ENCODE measurements at places on chromosomes 3 and 15.
A peak's percentile ranks its signal among the peaks of the same experiment; 100 is the strongest.

- DNase-seq = no peak
Measured at GRCh38 chr15:37054336-37054735, 46.0 kb downstream of the MEIS2 start.

GRCh38 chr15:25670025-25670554 lies 193.0 kb downstream of the ATP10A start:
- DNase-seq = no peak

DNA sequence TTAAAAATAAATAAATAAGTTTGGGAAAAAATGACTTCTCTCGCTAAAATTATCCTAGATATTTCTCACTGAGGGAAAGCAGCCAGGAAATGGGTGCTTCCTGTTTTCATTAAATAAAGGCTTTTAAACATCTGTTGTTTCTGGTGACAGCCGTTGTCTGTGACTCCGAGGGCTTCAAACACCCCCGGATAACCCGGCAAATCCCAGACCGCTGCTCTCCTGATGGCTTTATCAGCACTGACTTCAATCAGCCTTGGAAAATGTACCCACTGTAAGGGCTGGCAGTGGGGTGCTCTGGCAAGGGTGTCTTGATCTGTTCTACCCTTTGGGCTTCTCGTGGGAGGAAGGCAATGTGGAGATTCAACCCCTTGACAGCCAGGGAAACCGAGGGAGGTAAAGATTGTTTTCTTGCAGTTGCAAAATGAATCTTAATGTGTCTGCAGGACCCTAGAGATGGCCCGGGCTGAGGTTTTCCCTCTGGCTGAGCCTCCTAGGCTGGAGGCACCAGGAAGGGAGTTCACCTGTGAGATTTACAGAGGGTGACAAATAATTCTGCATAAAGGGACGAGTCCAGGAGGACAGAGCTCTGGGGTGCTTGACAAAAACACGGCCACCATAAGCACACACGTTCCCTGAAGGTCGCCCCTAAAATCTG lies 33.6 kb upstream of the SEC13 start:
- DNase-seq = no peak

- no peak for DNase-seq
Measured at GRCh38 chr3:84108442-84108971, 850.3 kb upstream of the CADM2 start.

DNA sequence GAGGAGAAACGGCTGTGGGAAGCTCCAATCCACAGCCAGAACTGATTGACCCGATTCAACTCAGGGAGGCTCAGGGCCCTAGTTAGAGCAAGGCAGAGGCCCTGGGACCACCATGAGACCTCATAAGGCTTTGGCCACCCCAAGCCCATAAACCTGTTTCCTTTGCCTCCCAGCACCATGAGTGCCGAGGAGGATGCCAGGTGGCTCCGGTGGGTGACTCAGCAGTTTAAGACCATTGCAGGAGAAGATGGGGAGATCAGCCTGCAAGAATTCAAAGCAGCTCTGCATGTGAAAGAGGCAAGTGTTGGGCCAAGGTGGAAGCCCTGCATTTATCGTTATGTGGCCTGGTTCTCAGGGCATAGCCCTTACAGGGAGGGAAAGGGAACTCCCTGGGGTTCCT lies 11.9 kb downstream of the NOX5 start:
- no peak for DNase-seq

- no peak for DNase-seq
Measured at GRCh38 chr3:67416703-67417102, 237.7 kb downstream of the SUCLG2 start.

DNA sequence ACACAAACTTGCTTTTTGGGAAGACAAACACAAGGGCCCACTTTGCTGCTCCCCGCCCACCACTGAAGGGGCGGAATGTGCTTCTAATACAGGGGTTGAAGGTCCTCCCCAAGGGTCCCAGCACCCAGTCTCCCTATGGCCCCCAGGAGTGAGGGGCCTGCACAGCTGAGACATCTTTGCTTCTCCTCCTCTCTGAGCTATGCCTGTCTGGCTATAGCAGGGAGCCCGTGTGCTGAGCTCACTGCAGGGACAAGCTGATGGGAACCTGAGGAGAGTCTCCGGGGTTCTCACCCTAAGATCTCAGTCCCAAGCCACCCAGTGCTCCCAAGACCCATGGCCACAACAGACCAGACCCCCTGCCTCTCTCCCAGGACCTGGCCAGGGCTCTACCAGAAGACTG lies 61.1 kb upstream of the ACAN start:
- DNase-seq = no peak

- DNase-seq = no peak
Measured at GRCh38 chr3:130783629-130784028, 37.0 kb upstream of the PIK3R4 start.

DNA sequence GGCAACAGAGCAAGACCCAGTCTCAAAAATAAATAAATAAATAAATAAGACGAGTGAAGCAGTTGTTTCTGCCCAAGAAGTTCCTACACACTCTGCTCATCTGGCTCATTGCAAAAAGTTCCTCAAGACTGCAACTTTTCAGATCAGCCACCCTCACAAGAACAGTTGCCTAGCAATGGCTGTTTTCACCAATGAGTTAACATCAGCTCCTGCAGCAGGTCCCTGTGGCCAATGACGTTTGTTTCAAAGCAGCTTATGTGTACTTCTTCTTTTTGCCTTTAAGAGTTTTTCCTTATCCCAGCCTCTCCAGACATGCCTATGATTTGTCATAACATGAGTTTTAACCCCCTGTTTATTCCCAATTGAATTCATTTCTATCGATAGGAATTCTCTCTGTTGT lies 118.4 kb upstream of the SPRED1 start:
- DNase-seq = peak; percentile 35

- DNase-seq = no peak
Measured at GRCh38 chr3:185658504-185658912, 72.4 kb downstream of the SENP2 start.

- no peak for DNase-seq
Measured at GRCh38 chr3:61960976-61961375, 399.6 kb downstream of the PTPRG start.

- no peak for DNase-seq
Measured at GRCh38 chr3:135596563-135596962, 369.0 kb upstream of the PPP2R3A start.

DNA sequence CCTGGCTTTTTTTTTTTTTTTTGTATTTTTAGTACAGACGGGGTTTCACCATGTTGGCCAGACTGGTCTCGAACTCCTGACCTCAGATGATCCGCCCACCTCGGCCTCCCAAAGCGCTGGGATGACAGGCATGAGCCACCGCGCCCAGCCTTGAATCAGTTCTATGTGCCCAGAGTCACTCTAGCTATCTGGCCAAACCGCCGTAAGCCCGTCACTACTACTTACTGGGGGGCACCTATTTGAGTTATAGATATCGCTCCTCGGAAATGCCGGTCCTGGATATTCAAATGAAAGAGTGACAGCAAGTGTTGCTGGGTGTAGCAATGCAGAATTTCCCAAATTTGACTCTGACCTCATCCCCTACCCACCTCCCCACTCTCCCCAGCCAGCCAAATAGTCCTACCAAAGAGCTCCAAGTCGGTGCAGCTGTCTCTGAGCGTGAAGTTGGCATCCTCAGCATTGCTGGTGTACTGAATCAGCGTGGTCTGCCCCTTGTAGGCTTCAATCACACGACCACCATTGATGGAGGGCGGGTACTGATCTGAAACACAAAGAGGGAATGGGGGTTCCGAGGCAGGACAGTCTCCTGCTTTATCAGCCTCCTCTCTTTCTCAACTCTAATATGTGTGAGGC lies 38.1 kb downstream of the MUC20 start:
- DNase-seq = no peak

- no peak for DNase-seq
Measured at GRCh38 chr3:130800829-130801228, 54.2 kb upstream of the PIK3R4 start.

GRCh38 chr3:39141171-39141995 lies 12.0 kb downstream of the CSRNP1 start:
- peak; percentile 52 for DNase-seq

GRCh38 chr15:35118960-35119359 lies 33.9 kb upstream of the NANOGP8 start:
- DNase-seq = no peak

GRCh38 chr3:129323651-129324294 lies 45.1 kb downstream of the HMCES start:
- peak; percentile 34 for DNase-seq

Measured in CD4-positive, alpha-beta T cell treated with Interferon gamma for 1 hour (primary cell).